ENCODE measurements at places on chromosomes 4 and X.

DNA sequence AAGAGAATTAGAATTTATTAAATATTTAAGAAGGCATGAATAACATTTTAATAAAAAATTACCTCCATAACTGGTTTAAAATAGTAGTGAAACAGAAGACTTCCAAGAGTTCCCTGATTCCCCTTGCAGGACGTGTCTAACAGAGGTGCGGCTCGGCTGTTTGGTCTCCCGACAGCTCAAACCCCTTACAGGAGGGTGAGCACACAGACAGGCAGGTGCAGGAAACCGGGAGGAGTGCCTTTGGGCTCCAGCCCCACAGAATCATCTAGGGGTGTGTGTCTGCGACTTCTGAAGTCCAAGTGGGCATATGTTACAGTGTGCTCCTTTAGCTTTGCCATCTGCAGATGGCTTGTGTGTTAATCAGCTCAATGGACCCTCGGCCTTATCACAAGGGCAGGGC lies 88.1 kb upstream of the CCSER1 start:
- DNase-seq, result no peak

DNA sequence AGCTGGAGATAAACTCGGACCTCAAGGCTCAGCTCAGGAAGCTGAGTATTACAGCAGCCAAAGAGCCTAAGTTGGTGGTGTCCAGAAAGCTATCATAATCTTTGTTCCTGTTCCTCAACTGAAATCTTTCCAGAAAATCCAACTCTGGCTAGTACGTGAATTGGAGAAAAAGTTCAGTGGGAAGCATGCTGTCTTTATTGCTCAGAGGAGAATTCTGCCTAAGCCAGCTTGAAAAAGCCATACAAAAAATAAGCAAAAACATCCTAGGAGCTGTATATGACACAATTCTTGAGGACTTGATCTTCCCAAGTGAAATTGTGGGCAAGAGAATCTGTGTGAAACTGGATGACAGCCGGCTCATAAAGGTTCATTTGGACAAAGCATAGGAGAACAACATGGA lies 74.6 kb downstream of the SHISA3 start:
- no peak for DNase-seq

- DNase-seq, result no peak
Measured at GRCh38 chr4:21827575-21827974, 121.0 kb downstream of the KCNIP4 start.

GRCh38 chr4:55553441-55554201 lies 6.9 kb upstream of the CLOCK start:
- DNase-seq, result peak; percentile 44

Data from BJ (cell line).